AG04450 (cell line): ENCODE measurements at places on chromosomes 11 and 22. TPM values are rescaled to one million over a fixed set of nuclear protein-coding genes. Genes with fewer than 3 reads are reported as not detected.

DNA sequence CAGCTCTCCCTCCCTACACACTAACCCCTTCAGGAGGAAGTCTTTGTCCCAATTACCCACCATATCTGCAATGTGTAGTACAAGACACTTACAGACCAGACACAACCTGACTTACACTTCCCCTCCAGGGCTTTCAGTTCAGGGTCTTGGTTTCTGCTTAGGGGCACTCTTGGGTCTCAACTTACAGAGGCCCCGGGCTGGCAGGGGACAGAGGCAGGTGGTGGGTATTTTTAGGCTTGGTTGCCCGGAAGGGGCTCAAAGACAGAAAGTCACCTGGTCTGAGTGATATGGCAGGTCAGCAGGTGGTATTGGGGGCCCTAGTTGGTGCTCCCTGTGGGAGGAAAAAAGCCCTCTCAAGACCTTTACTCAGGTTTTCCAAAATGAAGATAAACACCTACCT lies 3.4 kb upstream of the TMEM184B start:
- DNase-seq, result no peak

DNA sequence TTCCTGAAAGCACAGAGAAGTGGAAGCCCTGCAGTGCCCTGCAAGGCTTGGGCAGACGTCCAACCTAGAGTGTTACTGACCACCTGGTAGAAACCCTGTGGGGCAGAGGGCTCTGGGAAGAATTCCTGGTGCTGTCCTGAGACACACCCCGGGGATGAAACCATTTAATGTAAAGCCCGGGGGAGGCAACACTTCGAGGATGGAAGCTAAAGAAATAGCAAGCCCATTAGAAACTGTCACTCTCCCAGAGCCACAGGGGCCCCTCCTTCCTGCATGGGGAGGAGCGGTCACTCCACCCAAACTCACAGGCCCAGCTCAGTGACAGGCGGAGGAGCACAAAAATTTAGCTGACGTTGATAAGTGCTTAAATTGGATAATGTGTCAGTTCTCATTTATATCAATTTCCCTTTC lies 57.6 kb downstream of the NRXN2 start:
- no peak for DNase-seq

DNA sequence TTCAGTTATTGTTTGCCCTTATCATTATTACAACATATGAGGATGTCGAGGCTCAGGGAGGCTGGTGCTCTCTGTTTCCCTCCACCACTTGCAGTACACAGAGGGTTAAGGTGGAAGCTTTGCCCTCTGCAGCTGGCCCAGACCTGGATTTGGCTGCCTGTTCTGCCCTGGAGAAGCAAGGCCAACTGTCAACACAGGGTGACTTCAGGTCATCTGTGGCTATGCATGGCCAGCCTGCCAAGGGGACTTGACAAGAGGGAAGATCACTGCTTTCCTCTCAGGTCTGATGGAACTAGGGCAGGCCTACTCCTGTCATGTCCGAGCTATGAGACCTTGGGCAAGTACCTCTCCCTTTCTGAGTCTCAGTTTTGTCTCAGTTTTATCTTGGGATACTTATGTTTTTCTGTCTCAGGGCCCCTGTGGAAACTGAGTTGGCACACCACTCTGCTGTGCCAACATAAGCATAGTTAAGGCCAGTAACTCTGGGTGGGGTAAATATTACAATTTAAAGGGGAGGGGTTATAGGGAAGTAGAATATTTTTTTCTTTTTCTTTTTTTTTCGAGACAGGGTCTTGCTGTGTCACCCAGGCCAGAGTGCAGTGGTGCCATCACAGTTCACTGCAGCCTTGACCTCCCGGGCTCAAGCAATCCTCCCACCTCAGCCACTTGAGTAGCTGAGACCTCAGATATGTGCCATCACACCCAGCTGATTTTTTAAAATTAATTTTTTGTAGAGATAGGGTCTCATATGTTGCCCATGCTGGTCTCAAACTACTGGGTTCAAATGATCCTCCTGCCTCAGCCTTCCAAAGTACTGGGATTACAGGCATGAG lies 2.4 kb upstream of the THRSP start:
- no peak for DNase-seq

DNA sequence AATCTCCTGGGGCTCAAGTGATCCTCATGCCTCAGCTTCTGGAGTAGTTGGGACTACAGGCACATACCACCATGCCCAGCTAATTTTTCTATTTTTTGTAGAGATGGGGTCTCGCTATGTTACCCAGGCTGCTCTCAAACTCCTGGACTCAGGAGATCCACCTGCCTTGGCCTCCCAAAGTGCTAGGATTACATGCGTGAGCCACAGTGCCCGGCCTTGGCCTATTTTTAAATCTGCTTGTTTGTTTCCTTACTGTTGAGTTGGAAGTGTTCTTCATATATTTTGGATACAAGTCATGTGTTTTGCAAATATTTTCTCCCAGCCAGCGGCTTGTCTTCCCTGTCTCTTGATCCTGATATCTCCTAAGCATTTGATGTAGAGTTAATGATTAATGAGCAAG lies 5.0 kb downstream of the PARVB start:
- no peak for DNase-seq

DNA sequence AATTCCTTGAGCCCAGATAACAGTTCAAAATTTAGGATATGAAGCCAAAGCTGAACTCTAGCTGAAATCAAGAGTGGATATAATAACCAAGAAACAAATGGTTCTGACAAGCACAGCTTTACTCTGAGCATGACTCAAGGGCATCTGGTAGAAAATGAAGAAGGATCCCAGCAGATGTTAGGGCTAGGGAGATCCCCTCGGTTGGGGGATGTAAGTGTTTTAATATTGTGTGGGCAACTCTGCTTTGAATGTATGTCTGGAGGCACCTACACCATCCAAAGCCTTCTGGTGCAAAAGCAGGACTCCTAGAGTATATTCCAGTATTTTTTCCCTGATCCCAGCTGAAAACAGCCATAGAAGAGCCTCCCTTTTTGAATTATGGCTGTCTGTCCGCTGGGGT lies 61.7 kb downstream of the FLI1 start:
- DNase-seq, result no peak

GRCh38 chr11:45959851-45960250 lies 37.4 kb downstream of the LARGE2 start:
- no peak for DNase-seq

DNA sequence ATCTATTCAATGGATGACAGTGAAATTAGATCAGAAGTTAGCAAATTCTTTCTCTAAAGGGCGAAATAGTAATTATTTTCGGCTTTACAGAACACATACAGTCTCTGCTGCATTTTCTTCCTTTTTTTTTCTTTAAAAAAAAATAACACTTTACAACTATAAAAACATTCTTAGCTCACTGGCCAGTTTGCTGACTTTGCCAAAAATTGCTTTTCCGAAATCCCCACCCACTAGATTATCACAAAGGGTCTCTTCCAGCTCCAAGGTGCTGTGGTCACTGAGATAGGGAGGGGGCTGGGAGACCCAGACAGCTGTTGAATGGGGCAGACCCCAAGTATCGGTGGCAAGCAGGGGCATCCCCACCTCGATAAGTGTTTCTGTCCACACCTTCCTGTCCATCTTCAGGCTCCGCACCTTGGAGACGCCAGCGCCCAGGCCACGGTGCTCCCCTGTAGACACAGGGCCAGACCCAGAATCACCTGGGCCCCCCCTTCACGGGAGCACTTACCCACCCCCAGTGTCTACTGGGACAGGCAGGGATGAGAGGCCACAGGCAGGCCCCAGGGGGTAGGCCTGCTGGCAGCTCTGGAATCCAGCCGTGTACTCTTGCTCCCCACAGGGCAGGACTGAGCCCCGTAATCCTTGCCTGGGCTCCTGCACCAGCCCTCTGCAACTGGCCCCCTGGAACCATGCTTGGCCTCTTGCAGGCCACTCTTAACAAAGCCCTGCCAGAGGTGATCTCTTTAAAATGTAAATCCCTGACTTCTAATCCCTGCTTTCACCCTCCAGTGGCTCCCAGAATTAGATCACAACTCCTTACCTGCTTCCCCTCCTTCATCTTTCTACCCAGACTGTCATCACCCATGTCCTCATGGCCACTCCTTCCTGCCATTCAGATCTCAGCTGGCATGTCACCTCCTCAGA lies 31.5 kb upstream of the PDE2A start:
- DNase-seq, result no peak

- DNase-seq, result no peak
Measured at GRCh38 chr11:121667836-121668235, 215.1 kb upstream of the SORL1-AS1 start.

DNA sequence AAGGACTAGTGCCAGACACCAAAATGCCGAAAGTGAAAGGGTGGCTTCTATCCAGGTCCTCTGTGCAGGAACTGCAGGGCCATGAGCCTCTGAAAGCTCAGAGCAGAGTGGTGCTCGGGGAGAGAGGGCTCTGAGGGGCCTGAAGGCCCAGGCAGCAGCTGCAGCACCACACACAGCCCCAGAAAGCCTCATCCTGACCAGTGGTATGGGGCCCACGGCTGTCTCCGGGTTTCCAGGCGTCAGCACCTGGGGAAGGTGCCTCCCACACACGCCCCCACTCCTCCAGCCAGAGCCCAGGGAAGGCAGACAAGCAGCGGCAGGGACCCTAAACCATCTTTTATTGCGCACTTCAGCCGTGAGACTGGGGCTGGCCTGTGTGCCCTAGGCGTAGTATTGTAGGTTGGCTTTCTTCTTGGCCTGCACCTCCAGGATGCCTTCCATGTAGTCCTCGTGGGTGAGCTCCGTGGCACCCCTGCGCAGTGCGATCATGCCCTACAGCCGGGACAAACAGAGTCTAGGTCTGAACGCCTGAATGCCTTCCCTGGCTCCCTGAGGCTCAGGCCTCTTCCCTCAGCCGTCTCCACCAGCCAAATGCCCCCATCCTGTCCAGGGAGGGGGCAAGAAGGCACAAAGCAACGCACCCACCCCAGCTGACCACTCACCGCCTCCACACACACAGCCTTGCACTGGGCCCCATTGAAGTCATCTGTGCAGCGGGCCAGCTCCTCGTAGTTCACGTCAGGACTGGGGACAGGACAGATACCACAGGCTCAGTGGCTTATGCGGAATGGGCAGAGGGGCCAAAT lies 7.6 kb downstream of the PSMC3 start:
- no peak for DNase-seq

- DNase-seq, result no peak
Measured at GRCh38 chr11:73372375-73372993, 3.7 kb upstream of the RELT start.

DNA sequence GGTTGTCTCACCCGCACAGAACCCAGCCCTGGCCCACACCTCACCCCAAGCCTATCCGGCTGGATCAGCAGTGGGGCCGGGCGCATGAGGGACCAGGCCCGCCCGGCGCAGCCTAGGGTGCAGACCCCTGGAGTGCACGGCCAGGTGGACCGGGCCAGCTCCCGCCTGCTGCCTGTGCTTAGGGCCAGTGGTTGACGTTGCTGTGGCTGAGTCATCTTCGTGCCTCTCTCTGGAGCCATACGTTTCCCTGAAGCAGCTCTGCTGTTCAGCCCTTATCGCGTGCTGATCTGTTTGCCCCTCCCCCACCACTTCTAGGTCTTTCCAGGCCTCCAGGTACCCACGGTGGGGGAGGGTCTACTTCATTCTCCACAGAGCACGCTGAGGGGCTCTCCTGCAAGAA lies 39.5 kb downstream of the CDKN1C start:
- DNase-seq, result no peak

DNA sequence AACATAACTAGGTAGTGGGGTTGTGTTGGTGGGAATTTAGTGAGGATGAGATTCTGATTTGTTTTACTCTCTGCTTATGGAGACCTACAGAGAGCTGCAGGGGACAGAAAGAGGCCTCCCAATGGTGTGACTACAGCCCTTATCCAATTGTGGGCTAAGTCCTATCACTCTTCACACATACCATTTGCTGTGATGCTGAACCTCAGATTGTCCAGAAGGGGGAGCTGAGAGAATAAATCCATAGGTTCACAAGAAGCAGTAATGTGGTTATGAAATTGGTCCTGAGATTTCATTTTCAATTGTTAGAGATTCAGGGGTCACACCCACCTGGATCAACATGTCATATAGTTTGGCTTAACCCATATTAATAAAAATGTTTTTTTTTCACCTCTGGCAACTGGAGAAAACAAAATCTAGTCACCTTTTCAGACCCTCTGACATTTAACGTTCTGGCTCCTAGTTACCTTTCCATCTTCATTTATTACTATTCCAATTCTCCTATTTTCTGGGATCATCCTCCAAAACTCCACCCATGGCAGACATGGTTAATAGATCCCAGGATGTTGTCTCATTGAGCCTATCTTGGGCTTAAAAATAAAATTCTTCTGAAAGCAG lies 53.3 kb upstream of the PTPN5 start:
- DNase-seq, result no peak

DNA sequence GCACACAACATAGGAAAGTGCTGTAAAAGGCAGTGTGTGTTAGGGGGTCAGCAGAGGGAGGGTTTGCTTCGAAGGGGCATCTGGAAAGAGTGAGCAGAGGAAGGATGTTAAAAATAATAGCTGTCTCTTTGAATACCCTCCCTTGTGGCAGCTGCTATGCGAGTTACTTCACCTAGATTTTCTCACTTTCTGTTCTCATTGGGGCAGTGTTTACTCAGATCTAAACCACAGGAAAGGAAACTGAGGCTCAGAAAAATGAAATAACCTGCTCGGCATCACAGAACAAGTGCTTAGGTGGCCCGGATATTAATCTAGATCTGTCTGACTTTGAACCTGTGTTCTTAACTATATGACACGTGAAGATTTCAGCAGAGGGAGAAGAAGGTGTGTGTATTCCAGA lies 125.3 kb downstream of the C11orf91 start:
- no peak for DNase-seq

DNA sequence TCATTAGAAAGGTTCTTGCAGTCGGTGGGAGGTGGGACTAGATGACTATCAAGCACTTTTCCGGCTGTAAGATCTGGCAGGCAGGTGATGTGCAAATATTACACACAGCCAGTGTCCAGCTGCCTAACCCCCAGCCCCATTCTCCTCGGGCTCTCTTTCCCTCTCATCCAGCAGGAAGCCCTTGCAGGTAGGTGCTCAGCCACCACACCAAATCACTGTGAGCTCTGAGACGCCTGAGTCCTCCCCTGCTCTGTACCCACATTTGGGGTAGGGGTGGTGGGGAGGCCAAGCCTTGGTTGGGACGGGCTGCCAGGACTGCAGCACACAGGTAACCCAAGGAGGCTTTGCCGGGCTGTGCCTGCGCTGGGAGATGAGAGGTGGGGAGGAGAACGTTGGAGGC lies 601 bp downstream of the ART5 start:
- DNase-seq, result no peak

- no peak for DNase-seq
Measured at GRCh38 chr22:36819112-36819511, 2.3 kb upstream of the PVALB start.

GRCh38 chr11:67484847-67485311 lies 2.1 kb downstream of the AIP start:
- no peak for DNase-seq

APOBEC3B gene
- polyA plus RNA-seq, result 12.5 TPM in 2 replicates

IGF2 gene
- polyA plus RNA-seq, result 16.6 and 30.8 TPM in 2 replicates

UPK3A gene
- polyA plus RNA-seq, result not detected in 2 replicates

LYVE1 gene
- 0.10 and 0.19 TPM in 2 replicates for polyA plus RNA-seq

USP2 gene
- polyA plus RNA-seq, result 0.32 and 0.46 TPM in 2 replicates

MMP1 gene
- polyA plus RNA-seq, result 33.8 and 41.2 TPM in 2 replicates

SYT7 gene
- polyA plus RNA-seq, result 0.45 and 0.60 TPM in 2 replicates

PRODH gene
- polyA plus RNA-seq, result not detected in 2 replicates

C11orf97 gene
- not detected in 2 replicates for polyA plus RNA-seq
